Small intestine (tissue), 16 donors: ENCODE measurements at places on chromosomes 7 and 10. TPM values are rescaled to one million over a fixed set of nuclear protein-coding genes. Genes with fewer than 3 reads are reported as not detected.
A peak's percentile ranks its signal among the peaks of the same experiment; 100 is the strongest.

- no peak for DNase-seq
- no peaks in the 10 kb centered on the region for H3K27me3 ChIP-seq
- no peak overlapping the region for H3K27ac ChIP-seq
- peaks cover 2% of the 10 kb centered on the region for H3K36me3 ChIP-seq
- H3K4me3 ChIP-seq = no peak overlapping the region
These were observed 72.7 kb downstream of the COL13A1 start for GRCh38 chr10:69874449-69874848.

DNA sequence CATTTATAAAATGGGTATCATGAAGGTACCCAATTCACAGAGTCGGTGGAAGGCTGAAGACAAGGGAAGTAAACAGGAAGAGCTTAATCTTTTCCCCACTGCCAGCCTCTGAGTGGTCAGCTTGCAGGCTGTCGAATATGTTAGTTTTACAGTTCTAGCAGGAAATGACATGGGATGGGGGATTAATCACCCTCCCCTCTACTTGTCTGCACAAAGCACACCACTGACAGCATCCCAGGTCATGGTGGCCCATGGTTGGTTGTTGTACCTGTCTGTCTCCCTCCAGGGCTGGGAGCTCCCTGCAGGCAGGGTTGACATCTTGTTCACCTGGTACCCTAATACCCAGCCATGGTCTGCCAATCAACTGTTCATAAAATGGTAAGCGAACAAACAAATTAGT, 55.6 kb downstream of the GRB10 start:
- no peak overlapping the region for H3K27ac ChIP-seq
- DNase-seq = no peak
- no peaks in the 10 kb centered on the region for H3K4me1 ChIP-seq
- no peaks in the 10 kb centered on the region for H3K27me3 ChIP-seq

- no peaks in the 10 kb centered on the region for H3K4me1 ChIP-seq
- H3K36me3 ChIP-seq = no peaks in the 10 kb centered on the region
- no peak for DNase-seq
These were observed 527.6 kb downstream of the PHTF2 start for GRCh38 chr7:78326189-78326588.

GRCh38 chr7:157271991-157272324, 64.8 kb upstream of the DNAJB6 start:
- H3K27ac ChIP-seq = no peak overlapping the region
- no peak overlapping the region for H3K4me3 ChIP-seq
- no peaks in the 10 kb centered on the region for H3K27me3 ChIP-seq
- H3K36me3 ChIP-seq = peaks cover 15% of the 10 kb centered on the region

GRCh38 chr10:1575481-1576244, 161.7 kb downstream of the ADARB2 start:
- H3K4me3 ChIP-seq = no peak overlapping the region
- no peak overlapping the region for H3K27ac ChIP-seq
- no peaks in the 10 kb centered on the region for H3K27me3 ChIP-seq
- no peaks in the 10 kb centered on the region for H3K4me1 ChIP-seq

Gene AHR
- 10.1 TPM for polyA plus RNA-seq

DNA sequence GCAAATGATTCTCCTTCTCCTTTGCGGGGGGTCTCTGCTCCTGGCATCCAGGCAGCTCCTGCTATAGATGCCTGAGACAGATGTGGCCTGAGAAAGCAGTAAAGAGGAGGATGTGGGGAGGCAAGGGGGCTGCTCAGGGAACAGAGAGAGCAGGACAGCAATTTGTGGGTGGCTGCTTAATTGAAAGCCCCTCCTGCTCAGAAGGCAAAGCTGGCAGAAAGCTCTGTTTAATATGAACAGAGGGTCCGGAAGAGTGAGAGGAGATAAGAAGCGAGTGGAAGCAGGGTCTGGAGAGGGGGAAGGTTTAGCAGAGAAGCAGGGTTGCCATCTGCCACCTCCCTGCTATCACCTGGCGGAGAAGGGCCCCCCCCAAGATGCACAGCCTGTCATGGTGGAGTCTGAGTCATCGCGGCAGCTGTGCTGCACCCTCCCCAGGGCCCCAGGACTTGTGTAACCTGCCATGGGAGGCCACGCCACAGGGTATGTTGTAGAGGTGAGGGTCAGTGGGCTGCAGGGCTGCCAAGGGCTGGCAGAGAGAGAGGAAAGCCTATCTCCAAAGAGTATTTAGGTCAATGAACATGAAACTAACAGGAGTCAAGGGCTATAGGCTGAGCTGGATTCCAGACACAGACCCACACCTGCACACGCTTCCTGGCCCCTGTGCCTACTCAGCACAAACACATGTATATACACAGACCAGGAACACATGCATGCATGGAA, 1109.8 kb upstream of the AUTS2 start:
- peak; percentile 16 for DNase-seq
- H3K27me3 ChIP-seq = no peaks in the 10 kb centered on the region
- no peaks in the 10 kb centered on the region for H3K4me1 ChIP-seq
- no peak overlapping the region for H3K27ac ChIP-seq

Gene TBXAS1
- polyA plus RNA-seq = 7.8 TPM

GRCh38 chr10:95242581-95243317, 48.1 kb downstream of the PDLIM1 start:
- H3K27me3 ChIP-seq = no peaks in the 10 kb centered on the region
- no peaks in the 10 kb centered on the region for H3K4me1 ChIP-seq
- no peak overlapping the region for H3K27ac ChIP-seq
- H3K4me3 ChIP-seq = no peak overlapping the region
- peak; percentile 39 for DNase-seq
- peaks cover 73% of the 10 kb centered on the region for H3K36me3 ChIP-seq

DNA sequence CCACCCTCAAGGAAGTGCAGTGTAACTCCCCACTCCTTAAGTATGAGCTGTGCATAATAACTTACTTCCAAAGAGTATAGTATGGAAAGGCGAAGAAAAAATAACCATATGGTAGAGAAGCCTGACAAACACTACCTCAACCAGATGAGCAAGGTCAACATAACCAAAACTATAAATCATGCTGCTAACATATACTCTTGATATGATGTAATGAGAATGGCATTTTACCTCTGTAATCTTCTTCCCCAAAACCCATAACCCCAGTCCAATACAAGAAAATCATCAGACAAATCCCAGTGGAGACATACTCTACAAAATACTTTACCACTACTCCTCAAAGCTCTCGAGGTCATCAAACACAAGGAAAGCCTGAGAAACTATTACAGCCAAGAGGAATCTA, 15.8 kb downstream of the OSBPL3 start:
- H3K36me3 ChIP-seq = no peaks in the 10 kb centered on the region
- H3K4me3 ChIP-seq = no peak overlapping the region
- H3K27ac ChIP-seq = no peak overlapping the region
- no peak for DNase-seq

DNA sequence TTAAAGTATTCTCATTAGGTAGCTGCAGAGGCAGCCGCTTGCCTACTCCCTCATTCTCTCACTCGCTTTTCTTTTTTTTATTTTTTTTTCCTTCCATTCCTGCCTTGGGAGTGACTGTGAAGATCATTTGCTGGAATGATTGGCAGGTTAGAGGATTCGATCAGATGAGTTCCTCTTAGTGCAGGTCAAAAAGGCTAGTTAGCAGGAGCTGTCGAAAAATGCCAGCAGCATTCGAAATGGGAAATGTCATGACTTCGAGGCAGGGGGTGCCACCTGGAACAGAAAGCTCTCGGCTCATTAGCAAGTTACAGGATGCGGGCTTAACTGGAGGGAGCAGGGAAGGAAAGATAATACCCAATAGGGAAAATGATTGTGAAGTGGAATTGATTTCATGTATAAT, 137.5 kb upstream of the FZD1 start:
- no peak overlapping the region for H3K27ac ChIP-seq
- no peaks in the 10 kb centered on the region for H3K36me3 ChIP-seq
- H3K4me3 ChIP-seq = no peak overlapping the region
- H3K4me1 ChIP-seq = no peaks in the 10 kb centered on the region
- no peaks in the 10 kb centered on the region for H3K27me3 ChIP-seq

Gene OR13A1
- not detected for polyA plus RNA-seq

Gene PNLIPRP2
- 53.6 TPM for polyA plus RNA-seq

Gene EN2
- not detected for polyA plus RNA-seq

DNA sequence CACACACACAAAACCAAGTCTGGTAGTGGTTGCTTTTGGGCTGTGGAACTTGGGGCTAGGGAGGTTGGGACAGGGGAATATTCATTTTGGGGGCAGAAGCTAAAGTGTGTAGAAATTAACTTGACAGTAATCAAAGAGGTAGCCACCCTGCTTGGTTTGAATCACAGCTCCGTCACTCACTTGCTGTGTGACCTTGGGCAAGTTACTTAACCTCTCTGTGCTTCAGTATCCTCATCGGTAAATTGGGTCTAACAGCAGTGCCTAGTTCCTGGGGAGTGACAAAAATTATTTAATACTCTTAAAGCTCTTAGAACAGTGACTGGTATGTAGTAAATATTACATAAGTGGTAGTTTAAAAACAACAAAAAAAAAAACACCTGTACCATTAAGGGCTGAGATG, 489.8 kb downstream of the SDK1 start:
- H3K4me3 ChIP-seq = no peak overlapping the region
- H3K27me3 ChIP-seq = no peaks in the 10 kb centered on the region
- H3K36me3 ChIP-seq = no peaks in the 10 kb centered on the region
- H3K27ac ChIP-seq = no peak overlapping the region
- DNase-seq = no peak
- no peaks in the 10 kb centered on the region for H3K4me1 ChIP-seq

- peak overlapping the region; percentile 71 for H3K4me3 ChIP-seq
- no peaks in the 10 kb centered on the region for H3K27me3 ChIP-seq
- H3K4me1 ChIP-seq = no peaks in the 10 kb centered on the region
- DNase-seq = peak; percentile 23
- peak overlapping the region; percentile 87 for H3K27ac ChIP-seq
These were observed 792 bp downstream of the ZNF746 start for GRCh38 chr7:149496642-149497391.

- H3K4me1 ChIP-seq = no peaks in the 10 kb centered on the region
- peaks cover 5% of the 10 kb centered on the region for H3K36me3 ChIP-seq
- no peak for DNase-seq
- no peak overlapping the region for H3K27ac ChIP-seq
- no peak overlapping the region for H3K4me3 ChIP-seq
These were observed 21.8 kb upstream of the PTPRN2 start for GRCh38 chr7:158609313-158609974.

GRCh38 chr7:23520582-23520981, 11.2 kb downstream of the TRA2A start:
- H3K36me3 ChIP-seq = peaks cover 55% of the 10 kb centered on the region
- DNase-seq = no peak
- no peak overlapping the region for H3K4me3 ChIP-seq
- no peak overlapping the region for H3K27ac ChIP-seq
- H3K4me1 ChIP-seq = peaks cover 7% of the 10 kb centered on the region
- no peaks in the 10 kb centered on the region for H3K27me3 ChIP-seq

GRCh38 chr7:19121977-19122588, 4.6 kb upstream of the TWIST1 start:
- DNase-seq = no peak
- no peak overlapping the region for H3K27ac ChIP-seq
- no peaks in the 10 kb centered on the region for H3K36me3 ChIP-seq
- no peak overlapping the region for H3K4me3 ChIP-seq

GRCh38 chr7:55073976-55074528, 55.2 kb downstream of the EGFR start:
- no peaks in the 10 kb centered on the region for H3K36me3 ChIP-seq
- peaks cover 90% of the 10 kb centered on the region for H3K4me1 ChIP-seq
- H3K27me3 ChIP-seq = no peaks in the 10 kb centered on the region
- peak overlapping the region; percentile 9 for H3K4me3 ChIP-seq
- peak; percentile 96 for DNase-seq

GRCh38 chr10:69481305-69481704, 30.0 kb downstream of the TSPAN15 start:
- no peak overlapping the region for H3K4me3 ChIP-seq
- H3K4me1 ChIP-seq = peaks cover 15% of the 10 kb centered on the region
- no peak overlapping the region for H3K27ac ChIP-seq
- H3K36me3 ChIP-seq = no peaks in the 10 kb centered on the region
- no peak for DNase-seq

DNA sequence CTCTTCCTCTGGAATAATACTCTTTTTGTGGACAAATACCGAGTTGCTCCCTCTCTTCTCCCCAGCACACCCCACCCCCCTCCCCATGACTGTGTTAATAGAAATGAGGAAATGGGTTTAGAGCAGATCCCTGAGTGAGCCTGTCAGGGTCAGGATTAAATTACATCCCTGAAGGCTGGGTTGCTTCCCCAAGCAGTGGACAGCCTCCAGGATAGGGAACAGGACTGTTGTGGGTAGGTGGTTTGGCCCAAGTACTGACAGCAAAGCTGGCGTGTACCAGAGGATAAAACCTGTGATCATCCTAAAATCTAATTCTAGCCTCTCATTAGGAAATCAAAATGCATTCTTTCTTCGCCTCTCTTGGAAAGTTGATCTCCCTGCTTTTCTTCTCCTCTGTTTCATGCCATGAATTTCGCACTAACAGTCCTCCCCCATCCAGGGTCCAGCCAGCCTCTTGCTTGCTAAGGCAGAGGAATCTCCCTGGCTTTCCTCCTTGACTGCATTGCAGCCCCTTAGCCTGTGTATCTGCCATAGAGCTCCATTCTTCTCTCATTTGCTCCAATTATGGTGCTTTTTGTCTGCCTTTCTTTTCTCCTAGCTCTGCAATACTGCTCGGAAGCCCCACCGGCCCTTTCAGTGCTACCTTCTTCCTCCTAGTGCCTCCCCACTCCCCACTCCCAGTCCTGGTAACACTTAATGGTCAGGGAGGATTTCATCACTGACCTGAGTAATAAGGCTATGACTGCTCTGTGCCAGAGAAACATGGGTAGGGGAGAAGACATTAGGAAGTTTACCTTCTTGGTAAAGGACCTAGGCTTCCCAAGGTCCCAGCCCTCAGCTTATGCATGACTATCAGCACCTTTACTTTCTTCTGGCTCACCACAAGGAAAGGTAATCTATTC, 8.4 kb downstream of the LRRC4 start:
- no peak overlapping the region for H3K4me3 ChIP-seq
- peaks cover 10% of the 10 kb centered on the region for H3K4me1 ChIP-seq
- no peaks in the 10 kb centered on the region for H3K36me3 ChIP-seq
- no peak for DNase-seq
- H3K27me3 ChIP-seq = no peaks in the 10 kb centered on the region
- H3K27ac ChIP-seq = no peak overlapping the region

Gene EEPD1
- polyA plus RNA-seq = 154 TPM

Gene CYP17A1
- polyA plus RNA-seq = 0.10 TPM

Gene SEMA3A
- polyA plus RNA-seq = not detected

DNA sequence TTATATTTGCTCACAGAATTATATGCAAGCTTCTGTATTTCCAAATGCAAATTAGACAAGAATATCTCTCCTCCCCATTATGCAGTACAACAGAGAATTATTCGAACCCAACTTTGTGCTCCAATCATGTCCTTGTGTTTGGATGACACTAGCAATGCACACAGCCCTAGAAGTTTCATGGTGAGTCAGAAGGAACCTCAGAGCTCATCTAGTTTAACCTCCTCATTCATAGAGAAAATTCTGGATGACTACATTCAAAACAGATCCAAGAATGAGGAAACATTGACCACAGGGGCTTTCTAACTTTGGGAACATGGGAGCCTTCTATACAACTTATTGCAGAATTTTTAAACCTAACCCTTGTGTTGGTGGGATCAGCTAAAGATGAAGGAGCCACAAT, 12.8 kb upstream of the ARID5B start:
- H3K27me3 ChIP-seq = no peaks in the 10 kb centered on the region
- H3K27ac ChIP-seq = no peak overlapping the region
- no peak overlapping the region for H3K4me3 ChIP-seq
- no peaks in the 10 kb centered on the region for H3K36me3 ChIP-seq
- DNase-seq = no peak

- no peak for DNase-seq
- H3K27ac ChIP-seq = no peak overlapping the region
- H3K27me3 ChIP-seq = no peaks in the 10 kb centered on the region
- no peaks in the 10 kb centered on the region for H3K4me1 ChIP-seq
These were observed 27.7 kb upstream of the AMPH start for GRCh38 chr7:38658921-38659320.

Gene SAP25
- polyA plus RNA-seq = 18.6 TPM
